ENCODE measurements at places on chromosomes 1 and 21.

DNA sequence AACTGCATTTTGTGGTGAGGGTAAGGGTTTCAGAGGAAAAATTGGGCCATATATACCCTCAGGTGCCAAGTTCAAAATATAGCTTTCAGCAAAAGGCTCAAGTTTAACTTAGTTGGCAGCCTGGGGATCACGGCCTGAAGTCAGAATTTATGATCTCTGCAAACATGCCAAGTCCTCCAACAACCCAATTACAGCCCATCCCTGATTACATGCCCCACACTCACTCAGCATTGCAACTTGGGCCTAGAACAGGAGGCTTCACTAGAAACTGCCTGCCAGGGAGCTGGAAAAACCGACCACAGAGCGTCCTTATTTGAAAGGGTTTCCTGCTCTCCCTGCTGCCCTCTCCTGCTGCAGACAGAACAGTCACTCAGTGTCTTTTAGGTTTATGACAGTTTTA lies 12.4 kb downstream of the FYB2 start:
- DNase-seq, result no peak

- DNase-seq, result no peak
These were observed 50.1 kb downstream of the TIAM1 start for GRCh38 chr21:31293986-31294385.

- DNase-seq, result no peak
These were observed 15.3 kb upstream of the ZNF678 start for GRCh38 chr1:227548119-227548397.

GRCh38 chr1:117739504-117739903 lies 133.7 kb downstream of the TENT5C start:
- DNase-seq, result no peak

GRCh38 chr1:16048573-16049189 lies 5.1 kb downstream of the CLCNKB start:
- DNase-seq, result no peak

DNA sequence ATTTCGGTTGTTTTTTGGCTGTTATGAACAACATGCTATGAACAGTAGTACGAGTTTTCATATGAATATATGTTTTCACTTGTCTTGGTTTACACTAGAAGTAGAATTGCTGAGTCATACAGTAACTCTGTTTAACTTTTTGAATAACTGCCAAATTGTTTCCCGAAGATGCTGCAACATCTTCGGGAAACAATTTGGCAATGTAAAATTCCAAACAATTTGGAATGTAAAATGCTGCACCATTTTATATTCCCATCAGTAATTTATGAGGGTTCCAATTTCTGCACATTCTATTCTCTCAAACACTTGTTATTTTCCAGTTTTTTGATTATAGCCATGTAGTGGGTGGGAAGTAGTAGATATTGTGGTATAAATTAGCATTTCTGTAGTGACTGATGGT lies 11.6 kb downstream of the PCBP3 start:
- no peak for DNase-seq

DNA sequence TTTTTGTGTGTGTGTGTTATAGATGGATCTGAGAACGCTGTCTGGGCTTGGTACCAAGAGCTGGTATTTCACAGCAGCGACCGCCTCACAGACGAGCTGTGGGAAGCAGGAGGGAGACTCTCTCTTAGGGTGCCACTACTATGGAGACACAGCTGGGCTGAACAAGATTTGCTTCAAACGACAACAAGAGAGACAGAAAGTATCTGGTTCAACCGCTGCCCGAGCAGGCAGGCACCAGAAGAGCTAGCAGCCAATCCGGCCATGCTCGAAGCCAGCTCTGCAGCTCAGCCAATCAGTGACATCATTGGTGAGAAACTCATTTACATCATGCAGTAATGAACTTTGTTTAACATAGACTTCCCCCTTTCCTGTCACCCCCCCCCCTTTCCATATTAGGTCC lies 341.3 kb downstream of the USP25 start:
- no peak for DNase-seq

GRCh38 chr1:236158719-236159118 lies 16.4 kb downstream of the GPR137B start:
- no peak for DNase-seq

DNA sequence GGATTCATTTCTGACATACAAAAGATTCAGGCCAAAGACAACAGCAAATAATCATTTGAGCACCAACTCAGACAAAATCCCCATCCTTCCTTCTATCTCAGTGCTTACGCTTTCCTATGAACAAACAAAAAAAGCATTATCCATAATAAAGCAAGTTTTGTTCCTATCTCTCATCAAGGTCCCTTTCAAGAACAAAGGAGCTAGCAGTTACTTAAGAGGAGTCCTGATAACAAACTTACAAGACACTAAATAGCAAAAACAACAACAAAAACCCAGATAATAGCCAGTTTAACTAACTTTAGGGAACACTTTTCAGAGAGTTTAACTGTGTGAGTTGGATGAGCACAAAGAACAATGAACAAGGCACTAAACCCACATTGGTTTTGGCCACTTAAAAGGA lies 10.5 kb downstream of the EVI5 start:
- no peak for DNase-seq

- DNase-seq, result no peak
These were observed 15.8 kb downstream of the ODF2L start for GRCh38 chr1:86380257-86380861.

DNA sequence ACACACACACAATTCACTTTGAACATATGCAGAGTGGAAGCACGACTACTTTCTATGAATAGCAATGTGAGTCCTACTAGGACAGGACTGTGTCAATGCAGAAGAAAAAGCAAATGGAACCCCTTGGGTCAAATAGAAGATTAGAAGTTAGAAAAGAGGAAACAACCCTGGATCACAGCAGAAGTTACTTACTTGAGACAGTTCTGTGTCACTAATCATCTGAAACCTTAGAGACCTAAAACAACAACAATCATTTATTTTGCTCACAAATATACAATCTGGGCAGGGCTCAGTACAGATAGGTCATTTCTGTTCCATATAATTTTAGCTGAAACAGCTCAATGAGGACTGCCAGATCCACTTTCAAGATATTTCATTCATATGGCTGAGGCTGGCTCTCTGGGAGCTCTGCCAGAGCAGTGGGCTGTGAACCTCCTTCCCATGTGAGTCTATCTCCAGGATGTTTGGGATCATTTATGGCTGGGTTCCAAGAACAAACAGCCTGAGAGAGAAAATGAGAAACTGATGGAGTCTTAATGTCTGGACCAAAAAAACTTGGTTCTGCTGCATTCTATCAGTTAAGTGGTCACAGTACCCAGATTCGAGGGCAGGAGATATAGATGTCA lies 42.5 kb upstream of the IL10 start:
- no peak for DNase-seq

DNA sequence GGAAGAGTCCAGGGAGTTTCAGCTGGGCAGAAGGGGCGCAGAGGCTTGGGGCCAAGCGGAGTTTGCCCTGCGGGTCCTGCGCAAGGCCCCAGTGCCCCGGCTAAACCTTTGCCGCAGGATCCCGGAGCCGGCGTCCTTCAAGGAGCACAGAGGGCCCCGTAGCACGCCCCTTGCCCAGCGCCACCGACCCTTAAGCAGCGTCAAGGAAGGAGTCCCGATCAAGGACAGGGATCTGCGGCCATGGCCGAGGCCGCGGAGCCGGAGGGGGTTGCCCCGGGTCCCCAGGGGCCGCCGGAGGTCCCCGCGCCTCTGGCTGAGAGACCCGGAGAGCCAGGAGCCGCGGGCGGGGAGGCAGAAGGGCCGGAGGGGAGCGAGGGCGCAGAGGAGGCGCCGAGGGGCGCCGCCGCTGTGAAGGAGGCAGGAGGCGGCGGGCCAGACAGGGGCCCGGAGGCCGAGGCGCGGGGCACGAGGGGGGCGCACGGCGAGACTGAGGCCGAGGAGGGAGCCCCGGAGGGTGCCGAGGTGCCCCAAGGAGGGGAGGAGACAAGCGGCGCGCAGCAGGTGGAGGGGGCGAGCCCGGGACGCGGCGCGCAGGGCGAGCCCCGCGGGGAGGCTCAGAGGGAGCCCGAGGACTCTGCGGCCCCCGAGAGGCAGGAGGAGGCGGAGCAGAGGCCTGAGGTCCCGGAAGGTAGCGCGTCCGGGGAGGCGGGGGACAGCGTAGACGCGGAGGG lies 520 bp downstream of the CLIC6 start:
- DNase-seq, result no peak

DNA sequence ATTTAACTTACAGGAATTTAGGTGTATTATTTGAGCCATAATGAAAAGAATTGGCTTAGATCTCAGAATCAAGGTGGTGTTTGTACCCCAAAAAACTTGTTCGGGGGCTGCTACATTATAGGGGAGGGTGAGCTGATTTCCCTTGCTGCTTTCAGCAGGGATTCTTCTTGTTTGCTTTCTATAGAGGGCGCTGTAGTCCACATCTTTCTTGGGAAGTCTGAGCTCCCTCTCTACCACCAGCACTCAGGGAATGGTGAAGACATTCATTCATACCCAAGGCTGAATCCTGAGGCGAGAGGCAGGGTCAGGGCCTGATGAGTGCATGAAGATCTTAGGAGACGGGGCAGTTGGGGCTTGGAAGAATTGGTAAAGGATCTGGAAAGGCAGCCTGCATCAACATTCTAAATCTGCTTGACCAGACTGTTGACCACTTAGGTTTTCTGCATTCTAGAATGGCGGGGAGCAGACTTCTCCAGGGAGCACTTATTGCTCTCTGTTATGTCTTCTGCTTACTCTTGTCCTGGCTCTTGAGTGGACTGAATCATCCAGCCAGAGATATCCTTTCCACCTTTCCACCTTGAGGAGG lies 18.9 kb downstream of the SPATA46 start:
- DNase-seq, result no peak

DNA sequence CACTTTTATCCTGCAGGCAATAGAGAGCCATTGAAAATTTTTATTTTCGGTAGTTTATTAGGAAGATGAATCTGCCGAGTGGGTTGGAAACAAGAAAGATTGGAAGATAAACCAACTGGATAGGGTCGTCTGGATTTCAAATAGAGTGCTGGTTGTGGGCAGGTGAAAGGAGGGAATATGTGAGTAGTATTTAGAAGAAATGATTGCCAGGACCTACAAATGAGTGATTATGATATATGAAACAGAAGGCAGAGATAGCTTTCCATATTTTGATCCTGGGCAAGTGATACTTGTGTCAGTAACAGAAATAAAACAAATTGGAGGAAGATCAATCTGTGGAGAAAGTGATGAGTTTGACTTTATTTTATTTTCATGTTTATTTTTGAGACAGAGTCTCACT lies 2.5 kb downstream of the CNIH4 start:
- no peak for DNase-seq

DNA sequence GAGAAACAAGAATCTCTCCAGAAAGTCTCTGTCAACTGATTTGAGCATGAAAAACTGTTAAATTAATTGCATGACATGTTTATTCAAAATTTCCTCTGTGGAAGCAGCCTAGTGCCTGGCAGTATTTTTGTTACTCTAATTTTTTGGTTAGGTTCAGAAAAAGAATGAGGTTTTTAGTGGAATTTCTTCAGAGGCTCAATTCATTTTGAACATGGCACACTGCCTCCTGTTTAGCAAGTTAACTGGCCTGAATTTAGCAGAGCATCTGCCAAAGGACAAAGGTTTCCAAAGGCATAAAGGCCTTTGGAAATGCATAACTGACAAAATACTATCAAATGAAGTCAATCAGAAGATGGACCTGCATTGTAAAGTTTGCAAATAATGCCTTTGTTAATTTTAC lies 1326.5 kb downstream of the PLA2G4A start:
- no peak for DNase-seq

DNA sequence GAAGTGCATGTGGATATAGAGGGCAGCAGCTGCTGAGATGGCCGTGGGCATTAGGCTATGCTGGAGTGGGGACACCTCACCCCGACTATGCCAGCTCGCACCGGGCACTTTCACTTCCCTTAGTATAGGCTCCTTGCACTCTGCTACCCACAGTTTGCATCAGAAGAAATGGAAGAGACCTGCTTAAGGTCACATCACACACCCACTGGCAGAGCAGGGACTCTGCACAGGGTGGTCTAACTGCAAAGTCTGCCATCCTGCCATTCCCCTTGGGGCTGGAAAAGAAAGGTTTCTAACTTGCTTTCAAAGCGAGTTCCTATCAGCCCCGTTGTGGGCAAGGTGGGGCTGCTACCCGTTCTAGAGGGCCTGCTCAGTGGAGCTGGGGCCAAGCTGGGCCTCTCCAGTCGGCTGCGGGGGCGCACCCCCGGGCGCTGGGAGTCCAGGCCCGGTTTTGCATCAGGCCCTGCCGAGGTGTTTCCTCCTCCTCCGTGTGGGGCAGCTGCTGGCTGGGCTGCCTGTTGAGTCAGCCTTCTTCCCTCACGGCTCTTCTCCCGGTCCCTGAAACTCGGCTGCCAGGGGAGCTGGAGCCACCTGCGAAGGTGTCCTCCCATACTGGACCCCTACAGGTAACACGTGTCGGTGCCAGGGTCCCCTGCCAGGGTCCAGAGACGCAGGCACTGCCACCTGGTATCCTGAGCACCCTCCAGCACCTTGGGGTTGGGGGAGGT lies at the start of gene SYTL1:
Gene SYTL1, plus strand, starts transcription at position 498 of the 728 bp plus-strand sequence. CDS start 3,313 bp downstream, outside the sequence.
- no peak for DNase-seq

Measured in activated CD4-positive, CD25-positive, alpha-beta regulatory T cell (primary cell).